ENCODE measurements at places on chromosomes 3 and 15. TPM values are rescaled to one million over a fixed set of nuclear protein-coding genes. Genes with fewer than 3 reads are reported as not detected.

The TMEM207 gene
- total RNA-seq: not detected

DNA sequence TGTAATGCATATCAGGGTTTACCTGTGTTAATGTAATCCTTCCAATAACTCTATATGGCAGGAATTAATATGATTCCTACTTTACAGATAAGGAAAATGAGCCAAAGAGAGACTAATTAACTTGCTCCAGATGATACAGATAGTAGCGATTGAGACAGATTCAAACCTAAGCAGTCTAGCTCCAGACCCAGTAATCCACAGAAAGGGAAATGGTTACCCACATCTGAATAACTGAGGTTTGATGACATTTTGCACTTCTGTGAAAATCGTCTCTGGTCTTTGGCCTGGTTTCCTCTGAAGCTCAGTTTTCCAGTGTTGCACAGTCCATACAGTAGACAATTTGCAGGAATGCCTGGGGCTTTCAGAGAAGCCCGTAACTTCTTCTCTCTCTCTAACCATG, 177.1 kb upstream of the UMPS start:
- DNase-seq: no peak

The TWF2 gene
- total RNA-seq: 18.5 TPM

DNA sequence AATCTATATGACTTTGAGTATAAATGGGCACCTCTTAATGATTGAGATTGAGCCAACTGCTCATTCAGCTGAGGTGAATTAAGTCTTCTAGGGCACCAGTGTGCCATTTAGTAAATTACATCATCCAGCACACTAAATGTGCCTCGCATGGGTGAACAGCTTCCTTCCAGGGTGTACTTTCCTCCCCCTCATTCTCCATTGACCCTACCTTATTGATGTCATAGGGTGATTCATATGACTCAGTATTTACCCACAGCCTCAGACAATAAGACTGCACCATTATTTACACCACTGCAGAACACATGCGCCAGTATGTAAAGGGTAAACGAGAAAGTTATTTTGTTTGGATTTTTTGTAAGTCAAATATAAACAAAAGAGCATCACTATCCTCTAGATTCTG, 185.2 kb upstream of the ARL6 start:
- DNase-seq: no peak

The GP5 gene
- not detected for total RNA-seq

Measured in pancreas (tissue), 10 donors.